ENCODE measurements at places on chromosomes 16 and 17.
A peak's percentile ranks its signal among the peaks of the same experiment; 100 is the strongest.

DNA sequence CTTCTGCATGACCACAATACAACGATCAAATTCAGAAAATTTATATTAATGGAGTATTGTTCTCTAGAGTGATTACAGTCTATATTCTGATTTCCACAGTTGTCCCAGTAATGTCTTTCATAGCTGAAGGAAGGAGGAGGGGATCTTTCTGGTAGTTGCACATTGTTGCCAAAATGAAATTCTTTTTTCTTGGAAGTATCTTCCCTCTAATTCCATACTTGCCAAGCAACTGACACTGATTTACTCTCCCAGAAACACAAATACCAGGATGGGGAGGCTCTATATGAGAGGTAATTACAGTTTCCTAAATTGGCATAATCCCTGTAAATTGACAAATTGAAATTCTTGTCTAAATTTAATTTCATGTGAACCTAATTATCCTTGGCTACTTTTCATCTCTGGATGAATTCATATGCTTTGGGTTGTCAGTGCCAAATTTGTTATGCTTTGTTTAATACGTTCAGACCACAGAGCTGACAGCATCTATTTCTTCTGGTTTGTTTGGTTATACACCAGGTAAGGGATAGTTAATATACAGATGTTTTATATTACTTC is 30.0 kb downstream of the NOL11 start:
- DNase-seq = no peak

DNA sequence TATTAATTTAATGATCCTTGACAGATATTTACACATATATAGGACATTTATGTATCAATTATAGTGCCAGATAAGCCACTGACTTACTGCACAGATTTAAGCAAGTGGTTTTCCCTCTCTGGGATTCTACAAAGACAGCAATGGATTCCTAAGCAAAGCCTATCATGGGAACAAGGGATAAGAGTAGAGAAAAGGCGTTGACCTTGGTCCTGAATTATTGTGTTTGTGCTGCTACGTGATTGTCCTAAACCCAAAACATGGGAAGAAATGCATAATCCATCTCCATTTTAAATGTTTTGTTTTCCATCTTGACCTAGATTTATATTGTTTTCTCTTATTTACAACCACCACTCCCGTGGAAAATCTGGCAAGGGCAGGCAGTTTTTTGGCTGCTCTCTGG is 14.0 kb downstream of the SLFN11 start:
- DNase-seq = no peak

DNA sequence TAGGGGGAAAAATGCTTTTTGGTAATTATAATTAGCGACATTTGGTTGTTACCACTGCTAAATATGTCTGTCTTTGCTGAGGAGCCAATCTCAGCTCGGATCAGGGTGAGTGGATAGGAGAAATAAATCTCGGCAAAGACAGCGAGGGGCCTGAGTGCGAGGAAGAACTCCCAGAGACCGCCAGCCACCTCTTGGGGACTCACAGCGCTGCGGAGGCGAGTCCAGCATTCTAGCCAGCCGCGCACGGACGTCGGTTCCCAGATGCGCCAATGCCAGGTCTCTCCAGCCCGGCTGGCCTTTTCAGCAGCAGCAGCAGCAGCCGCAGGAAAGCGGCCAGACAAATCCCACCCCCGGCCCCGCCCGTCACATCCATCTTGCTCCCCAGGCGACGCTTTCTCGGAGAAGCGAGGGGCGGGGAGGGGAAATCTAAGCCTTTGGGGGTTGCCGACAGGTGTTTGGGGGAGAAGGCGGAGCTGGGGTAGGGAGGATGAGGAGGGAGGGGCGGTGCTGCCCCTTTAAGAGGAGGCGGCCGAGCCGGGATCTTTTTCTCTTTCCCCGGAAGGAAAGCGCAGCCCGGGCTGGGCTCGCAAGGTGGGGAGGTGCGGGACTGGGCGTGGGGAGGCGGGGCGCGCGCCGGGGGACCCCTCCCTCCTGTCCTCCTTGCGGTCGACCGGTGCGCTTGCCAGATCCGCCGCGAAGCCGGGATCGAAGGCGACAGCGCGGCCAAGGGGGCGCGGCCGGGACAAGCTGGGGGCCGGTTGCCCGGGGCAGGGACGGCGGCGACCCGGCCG is at the start of gene ITGA3:
ITGA3 (plus strand) TSS at position 685 of the 791 bp plus-strand sequence. CDS start 330 bp downstream, outside the sequence.
- DNase-seq = peak; percentile 60

- no peak for DNase-seq
Observed at GRCh38 chr17:48522031-48522653, 8.7 kb downstream of the HOXB1 start.

GRCh38 chr16:4404967-4405696 is 11.3 kb downstream of the CORO7 start:
- DNase-seq = no peak

DNA sequence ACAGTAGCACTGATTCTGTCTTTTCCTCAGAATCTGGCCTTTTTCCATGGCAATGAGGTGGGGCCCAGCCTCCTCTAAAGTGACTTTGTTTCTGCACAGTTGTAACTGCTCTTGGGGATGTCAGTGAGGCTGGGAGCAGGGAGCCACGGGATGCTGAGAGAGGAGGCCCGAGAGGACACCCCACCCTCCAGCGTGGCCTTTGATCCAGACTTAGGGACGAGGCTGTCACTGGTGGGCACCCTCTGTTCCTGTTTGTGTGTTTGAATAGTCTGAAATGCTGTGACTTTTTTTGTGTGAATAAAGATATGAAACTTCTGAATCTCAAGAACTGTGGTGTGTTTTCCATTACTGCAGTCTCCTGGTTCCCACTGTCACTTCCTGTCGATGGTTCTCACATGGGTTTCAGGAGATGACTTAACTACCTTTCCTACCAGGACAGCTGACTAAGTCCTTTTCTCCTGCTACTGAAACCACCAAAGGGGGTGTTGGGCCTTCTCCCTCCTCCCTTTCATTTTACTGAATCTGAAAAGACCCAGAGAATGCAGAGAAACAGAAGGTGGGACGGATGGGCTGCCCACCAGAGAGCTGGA is 18.6 kb downstream of the KCTD2 start:
- no peak for DNase-seq

- no peak for DNase-seq
Observed at GRCh38 chr16:89219365-89219764, 1.9 kb downstream of the ZNF778 start.

DNA sequence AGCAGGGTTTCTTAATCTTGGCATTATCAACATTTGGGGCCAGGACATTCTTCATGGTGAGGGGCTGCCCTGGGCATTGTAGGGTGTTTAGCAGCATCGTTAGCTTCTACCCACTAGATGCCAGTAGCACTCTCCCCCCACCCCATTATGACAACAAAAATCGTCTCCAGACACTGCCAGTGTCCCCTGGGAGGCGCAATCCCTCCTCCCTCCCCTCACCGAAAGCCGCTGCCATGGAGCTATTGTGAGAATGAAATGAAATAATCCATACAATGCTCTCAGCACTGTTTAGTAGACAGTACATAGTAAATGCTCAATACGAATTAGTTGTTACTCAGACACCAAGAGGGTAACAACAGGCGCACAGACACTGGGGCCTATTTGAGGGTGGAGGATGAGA is 502.9 kb downstream of the NPIPA7 start:
- no peak for DNase-seq

DNA sequence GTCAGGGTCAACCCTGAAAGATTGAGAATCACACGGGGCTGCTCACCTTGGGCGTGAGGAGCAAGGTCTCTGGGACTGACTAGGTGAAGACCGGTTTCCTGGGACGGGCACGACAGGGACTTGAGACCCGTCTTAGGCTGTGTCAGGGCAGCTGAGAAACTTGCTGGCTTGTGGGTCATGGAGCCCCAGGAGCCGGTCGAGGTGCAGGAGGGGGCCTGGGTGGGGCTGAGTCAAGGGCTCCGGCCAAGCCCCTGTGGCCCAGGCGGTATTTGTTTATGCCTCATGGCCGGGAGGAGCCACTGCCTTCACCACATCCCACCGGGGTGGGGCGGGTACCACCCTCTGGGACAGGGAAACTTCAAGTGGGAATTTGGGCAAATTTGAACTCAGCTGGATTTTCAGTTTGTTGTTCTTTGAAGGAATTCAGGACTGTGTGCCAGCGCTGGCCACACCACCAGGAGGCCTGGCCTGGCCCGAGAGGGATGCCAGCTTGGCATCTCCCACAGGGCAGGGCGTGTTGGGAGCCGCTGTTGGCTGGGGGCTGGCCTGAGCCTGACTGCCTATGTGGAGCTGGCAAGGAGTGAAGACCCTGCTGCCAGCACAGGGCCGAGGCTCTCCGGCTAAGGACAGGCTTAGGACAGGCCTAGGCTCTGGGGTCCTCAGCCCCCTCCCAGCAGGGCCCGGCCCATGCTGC is 116.1 kb downstream of the METRNL start:
- no peak for DNase-seq

- no peak for DNase-seq
Observed at GRCh38 chr16:89476811-89477261, 13.5 kb downstream of the ANKRD11 start.

DNA sequence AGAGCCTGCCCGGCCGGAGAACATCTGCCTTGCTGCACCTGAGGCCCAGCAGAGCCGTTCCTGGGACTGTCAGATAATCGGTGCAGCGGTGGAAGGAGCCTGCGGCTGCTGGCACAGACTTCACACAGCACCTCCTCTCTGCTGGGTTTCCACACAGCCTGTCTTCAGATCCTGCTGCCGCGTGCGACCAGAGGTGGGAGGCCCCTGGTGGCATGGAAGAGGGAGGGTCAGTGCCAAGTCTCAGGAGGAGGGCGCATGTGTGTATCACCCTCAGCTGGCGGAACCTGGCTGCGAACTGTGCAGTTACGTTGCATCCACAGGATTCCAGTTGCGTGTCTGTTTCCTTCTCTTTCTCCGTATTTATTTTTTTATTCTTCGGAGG is 3.3 kb downstream of the CDK5R1 start:
- DNase-seq = no peak

GRCh38 chr16:81831722-81832126 is 52.6 kb downstream of the PLCG2 start:
- no peak for DNase-seq

- peak; percentile 68 for DNase-seq
Observed at GRCh38 chr17:850851-851763, 69.0 kb downstream of the MRM3 start.

- no peak for DNase-seq
Observed at GRCh38 chr17:49342575-49342936, 19.5 kb downstream of the ZNF652 start.

GRCh38 chr17:39623356-39623950 is 3.3 kb upstream of the PPP1R1B start:
- DNase-seq = peak; percentile 69

DNA sequence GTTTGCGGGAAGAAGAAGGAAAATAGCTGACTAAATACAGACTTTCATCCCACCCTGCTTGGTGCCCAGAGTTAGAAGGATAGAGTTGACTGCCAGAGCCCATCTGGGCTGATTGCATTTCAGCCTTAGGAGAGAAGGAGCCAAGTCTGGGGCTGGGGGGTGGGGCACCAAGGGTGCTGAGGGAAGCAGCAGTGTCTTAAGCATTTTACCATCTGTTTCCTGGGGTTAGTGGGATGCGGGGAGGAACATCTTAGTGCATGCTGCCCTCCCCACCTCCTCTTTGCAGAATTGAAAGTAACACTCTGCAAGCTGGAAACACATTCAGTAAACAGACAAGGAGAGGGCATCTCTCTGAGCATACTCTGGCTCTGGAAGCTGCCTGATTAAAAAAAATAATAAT is 1.5 kb upstream of the ARL5C start:
- DNase-seq = peak; percentile 65

DNA sequence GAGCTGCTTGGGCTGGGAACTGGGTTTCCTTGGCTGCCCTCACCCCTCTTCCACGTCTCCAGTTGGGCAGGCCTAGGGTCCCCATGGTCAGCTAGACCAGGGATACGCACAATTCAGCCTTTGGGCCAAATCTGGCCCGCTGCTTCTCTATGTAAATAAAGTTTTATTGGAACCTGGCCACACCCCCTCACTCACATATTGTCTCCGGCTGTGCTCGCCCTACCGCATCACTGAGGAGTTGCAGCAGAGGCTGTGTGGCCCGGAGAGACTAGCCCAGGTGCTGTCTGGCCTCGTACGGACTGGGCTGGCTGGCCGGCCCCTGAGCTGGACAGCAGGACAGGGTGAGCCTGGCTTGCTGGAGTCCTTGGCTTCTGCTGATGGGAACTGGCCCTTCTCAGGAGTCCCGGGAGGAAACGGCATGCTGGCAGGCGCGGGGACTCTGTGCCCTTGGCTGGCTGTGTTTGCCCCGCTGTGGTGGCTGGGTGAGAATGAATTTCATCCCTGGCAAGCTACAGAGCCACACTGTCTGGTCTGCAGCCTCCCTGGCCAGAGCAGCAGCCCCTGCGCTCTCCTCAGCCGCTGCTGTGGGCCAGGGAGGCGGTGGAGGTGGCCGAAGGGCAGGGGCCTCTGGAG is 82.0 kb downstream of the ENGASE start:
- DNase-seq = no peak

DNA sequence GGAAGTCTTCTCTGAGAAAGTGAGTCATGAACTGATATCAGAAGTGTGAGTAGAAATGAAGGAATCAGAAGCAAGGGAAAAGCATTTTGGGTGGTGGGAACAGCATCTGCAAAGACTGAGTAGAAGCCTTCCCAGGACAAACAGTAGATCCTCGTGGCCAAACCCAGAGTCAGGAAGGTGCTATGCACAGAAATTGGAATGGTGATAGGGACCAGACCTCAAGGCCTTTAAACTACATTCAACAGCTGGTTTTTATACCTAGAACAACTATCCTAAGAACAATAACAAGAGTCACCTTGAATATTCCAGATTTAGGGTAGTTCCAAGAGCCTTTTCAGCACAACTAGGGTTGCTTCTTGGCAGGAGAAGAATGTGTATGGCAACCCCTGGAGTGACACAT is 15.3 kb downstream of the ABAT start:
- no peak for DNase-seq

GRCh38 chr16:1959269-1960039 is at the start of gene NDUFB10:
Gene NDUFB10, plus strand, starts transcription at chr16:1959538. Its CDS starts 87 bp downstream, at chr16:1959625.
- peak; percentile 94 for DNase-seq

GRCh38 chr16:89443727-89444084 is 46.7 kb downstream of the ANKRD11 start:
- no peak for DNase-seq

DNA sequence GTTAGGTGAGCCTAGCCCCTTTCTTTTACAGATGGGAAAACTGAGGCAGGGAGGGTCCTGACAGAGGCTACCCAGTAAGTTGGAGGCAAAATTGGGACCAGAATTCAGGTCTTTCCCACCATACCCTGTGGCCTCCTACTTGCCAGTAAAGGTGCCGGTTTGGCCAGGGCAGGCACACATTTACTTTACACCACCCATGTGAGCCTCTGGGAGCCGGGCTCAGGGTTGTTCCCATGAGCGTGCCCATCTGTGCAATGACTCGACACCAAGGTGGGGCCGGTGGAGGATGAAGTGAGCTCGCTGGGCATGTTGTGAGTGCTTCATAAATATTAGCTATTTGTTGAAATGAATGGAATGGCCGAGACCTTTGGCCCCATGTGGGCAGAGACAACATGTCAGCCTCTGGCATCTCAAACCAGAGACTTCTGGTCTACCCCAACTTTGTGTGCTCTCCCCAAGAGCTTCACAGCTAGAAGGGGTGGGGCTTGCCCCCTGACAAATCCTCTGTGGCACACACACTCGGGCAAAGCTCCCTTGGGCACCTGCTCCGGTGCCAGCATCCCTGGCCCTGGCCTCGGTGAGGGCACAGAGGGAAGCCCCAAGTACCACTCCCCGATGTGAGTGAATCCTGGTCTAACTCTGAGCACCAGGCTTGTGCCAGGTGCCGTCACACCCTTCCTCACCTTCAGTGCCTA is 60.1 kb downstream of the SRCIN1 start:
- no peak for DNase-seq

- no peak for DNase-seq
Observed at GRCh38 chr17:77601054-77601979, 357.2 kb upstream of the TNRC6C start.
